ENCODE measurements at places on chromosomes 11 and 22.

DNA sequence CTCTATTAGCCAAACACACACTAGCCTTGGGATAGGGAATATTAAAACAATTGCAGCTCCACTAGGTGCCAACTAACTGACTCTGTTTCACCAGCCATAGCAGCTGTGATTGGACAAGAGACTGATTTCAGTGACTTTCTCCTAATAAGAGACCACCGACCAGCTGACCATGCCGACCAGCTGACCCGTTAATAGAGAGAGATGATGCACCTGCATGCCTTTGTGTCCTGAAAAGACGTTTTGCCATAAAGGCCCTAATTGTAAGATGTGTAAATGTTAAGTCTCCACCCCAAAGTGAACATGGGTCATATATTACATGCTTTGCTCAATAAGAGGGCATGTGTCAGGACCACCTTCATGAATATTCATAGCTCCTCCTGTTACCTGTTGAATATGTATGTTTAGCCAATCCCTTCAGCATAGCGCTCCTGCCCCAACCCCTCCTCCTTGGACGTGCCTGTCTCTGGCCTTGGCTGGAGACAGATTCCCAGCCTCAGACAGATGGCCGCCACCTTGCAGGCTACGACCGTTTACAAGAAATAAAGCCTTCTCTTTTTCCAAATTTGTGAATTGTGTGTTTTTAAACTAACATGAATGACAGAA lies 1.3 kb upstream of the NADSYN1 start:
- DNase-seq: no peak

DNA sequence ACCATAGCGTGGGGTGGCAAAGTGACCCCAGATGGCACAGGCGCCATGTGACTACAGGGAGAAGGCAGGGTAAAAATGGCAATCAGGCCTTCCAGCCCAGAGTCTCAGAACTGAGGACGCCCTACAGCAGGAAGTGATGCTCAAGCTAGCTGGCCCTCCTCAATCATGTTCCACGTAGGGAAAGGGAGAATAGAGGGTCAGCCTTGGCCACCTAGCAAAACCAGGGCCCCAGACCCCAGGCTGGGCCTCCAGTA lies 978 bp upstream of the ANKRD13D start:
- no peak for DNase-seq

- no peak for DNase-seq
Measured at GRCh38 chr11:130693543-130693942, 222.7 kb downstream of the SNX19 start.

GRCh38 chr11:16895306-16895705 lies 118.9 kb downstream of the PLEKHA7 start:
- DNase-seq: no peak

- DNase-seq: no peak
Measured at GRCh38 chr11:130199792-130200191, 40.2 kb downstream of the ST14 start.

DNA sequence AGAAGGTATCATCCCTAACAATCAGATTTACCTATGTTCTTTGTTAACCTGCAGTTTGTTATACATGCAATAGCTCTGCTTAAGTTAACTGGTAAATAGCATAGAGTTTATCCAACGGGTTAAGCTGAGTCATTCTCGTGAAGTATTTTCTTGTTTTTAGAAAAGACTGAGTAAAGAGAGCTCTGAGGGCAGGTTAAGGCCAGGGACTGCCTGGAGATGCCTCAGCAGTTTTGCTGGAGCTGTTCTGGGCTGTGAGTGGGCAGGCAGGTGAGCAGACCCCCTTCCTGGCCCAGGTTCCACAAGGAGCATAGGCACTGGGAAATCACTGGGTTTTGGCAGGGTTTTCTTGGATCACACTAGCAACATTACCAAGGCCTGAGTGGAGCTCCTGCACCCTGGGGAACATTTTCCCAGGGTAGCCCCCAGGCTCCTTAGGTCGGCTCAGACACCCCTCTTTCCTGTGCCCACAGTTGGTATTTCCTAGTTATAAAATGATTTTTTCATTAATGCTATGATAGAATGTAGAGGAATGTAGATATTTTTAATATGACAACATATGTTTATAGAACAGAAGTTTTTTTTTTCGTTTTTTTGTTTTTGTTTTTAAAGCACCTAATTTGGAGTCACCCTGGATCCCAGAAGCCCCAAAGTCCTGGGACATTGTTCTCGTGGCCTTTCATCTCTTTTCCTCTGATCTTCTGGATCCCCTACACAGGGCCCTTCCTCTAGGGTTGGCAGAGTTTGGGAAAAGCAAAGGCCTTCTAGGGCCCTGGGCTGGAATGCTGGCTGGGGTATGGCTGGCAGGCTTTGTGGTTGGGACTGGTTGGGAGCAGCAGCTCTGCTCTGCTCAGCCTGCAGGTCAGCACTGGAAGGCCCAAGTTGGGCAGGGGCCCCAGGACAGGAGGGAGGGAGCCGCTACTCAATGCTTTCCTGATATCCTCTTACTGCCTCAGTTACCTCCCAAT lies 26.7 kb downstream of the IRAG1 start:
- DNase-seq: no peak

GRCh38 chr11:62393735-62394134 lies 25.1 kb upstream of the SCGB1A1 start:
- no peak for DNase-seq

DNA sequence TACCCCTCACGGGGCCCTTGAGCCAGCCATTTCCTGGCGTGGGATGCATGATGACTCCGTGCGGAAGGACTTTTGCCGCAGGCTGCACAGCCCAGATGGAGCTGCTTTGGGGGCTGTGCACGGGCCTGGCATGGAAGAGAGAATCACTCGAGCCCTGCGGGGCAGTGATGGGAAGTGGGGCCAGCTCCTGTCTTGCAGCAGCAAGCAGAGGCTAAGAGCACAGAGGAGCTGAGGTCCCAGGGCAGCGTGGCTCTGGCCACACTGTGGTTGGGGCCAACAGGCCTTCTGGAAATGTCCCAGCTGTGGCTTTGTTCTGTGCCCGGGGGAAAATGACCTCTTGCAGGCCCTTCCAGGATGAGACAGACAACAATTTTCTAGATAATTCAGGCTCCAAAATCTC lies 92.7 kb upstream of the TIMP3 start:
- no peak for DNase-seq

GRCh38 chr11:27171376-27171958 lies 130.9 kb downstream of the BBOX1 start:
- no peak for DNase-seq

- DNase-seq: no peak
Measured at GRCh38 chr22:48941033-48941902, 886.4 kb downstream of the BRD1 start.

DNA sequence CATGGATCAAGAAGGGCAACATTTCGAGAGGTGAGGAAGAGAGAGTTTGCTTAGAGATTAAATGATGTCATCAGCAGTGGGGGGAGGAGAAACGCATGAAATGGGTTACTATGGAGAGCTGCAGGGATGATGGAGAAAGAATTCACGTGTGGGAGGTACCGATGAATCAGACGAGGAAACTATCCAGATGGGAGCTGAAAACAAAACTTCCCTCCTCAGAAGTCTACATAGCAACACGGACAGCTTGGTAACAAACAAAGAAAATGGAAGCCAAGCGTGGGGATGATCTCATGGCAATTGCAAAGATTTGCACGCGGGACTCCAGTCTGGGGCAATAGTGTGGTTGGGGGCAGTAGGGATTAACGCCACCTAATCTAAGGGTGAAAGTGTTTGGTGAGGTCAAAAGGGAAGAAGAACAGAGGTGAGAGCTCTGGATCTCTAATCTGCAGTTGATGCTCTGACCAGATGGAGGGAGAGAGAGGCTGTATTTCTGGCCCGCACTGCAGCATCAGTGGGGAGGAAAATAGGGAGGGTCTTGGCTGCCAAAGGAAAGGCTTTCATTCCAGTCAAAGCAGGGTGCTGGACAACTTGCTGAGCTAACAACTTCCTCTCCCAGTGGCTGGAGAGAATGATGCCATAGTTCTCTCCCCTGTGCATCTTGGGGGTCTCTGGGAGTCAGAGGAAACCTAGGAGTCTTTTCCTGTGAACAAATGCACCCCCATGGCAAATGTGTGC lies 43.4 kb upstream of the CSNK2A3 start:
- DNase-seq: no peak

DNA sequence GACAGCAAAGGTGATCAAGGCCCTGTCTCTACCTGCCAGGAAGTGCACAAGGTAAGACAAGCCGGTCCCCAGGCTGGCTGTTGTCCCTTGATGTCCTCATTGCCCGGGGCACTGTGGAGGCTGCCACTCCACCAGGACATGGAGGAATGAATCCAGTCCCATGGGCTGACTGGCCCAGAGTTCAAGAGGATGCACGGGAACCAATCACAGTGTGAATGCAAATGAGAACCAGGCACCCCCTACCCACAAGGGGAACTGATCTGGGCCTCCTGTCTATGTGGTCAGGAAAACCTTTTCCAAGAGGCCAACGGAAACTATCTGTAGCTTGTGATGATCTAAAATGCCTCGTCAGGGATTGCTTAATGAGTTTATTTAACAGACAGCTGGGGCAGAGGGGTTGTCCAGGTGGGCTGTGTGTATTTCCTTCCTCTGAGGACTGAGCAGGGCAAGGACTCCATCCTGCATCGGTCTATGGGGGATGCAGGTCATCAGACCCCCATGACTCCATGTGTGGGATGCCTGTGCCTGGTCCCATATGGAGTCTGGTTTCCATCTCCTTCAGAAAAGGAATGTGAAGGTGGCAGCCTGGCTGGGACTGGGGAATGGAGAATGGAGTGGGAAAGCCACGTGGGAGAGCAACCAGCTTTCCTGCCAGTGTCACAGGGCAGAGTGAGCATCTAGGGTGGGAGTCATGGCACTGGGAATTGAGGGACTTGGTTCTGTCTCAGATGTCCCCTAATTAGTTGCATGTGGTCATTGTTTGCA lies 60.5 kb downstream of the CD82 start:
- no peak for DNase-seq

DNA sequence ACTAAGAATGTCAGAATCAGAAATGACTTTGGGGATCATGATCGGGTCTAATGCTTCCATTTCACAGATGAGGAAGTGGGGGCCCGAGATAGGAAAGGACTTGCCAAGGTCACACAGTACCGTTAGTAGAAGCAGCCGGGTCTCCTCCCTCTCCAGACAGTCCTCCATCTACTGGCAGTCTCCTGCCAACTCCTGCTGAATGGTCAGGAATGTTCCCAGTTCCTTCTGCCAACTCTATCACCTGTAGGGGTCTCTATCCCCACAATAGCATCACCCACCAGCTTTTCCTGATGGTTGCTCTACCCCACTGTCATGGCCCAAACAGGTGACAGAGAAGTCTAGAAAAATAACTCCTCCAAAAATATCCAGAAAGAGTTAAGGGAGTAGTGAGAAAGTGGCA lies 23.9 kb upstream of the CCDC86 start:
- no peak for DNase-seq

DNA sequence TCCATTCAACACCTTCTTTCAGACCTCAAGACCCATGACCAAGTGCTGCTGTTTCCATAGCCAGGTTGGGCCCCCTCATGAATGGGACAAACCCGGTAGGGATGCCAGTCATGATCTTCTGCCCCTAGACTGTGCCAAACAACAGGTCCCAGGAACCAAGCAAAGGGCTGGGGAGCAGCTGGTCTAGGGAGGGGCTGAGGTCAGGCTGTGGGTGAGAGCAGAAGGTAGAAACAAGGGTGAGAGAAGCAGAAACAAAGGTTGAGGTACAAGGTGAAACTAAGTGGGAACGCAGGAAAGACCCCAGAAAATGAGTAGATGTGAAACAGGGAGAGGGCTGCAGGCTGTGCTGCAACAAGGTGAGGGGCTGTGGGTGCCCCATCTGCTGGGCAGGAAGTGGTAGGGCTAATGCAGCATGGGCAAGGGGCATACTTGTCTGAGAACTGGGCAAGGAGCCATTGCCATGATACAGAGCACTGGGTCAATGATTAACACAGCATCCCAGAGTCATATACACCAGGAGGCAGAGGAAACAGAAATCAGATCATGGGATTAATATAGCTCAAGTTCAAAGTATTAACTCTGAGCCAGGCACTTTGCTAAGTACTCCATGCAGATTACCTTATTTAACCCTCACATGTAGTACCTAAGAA lies 45.9 kb downstream of the SLC1A2 start:
- no peak for DNase-seq

GRCh38 chr11:60854140-60854846 lies 1.5 kb downstream of the PTGDR2 start:
- DNase-seq: no peak

GRCh38 chr22:39559456-39560105 lies 11.0 kb upstream of the CACNA1I start:
- no peak for DNase-seq

DNA sequence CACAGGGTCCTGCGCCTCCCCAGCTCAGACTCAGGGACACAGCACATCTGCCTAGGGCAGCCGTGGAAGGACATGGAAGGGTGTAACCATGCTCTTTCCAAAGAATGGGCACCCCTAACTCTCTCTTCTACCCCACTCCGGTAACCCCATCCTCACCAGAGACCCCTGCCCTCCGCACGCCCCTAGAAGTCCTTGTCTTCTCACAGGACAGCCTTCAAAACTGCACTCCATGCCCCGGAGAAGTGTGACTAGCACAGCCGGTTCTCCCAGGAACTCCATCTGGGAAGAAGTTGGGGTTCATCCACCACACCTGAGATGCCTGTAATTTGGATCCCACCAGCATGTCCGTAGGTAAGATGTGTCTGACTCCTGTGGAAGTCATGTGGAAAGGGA lies 25.0 kb downstream of the P2RY2 start:
- DNase-seq: no peak

DNA sequence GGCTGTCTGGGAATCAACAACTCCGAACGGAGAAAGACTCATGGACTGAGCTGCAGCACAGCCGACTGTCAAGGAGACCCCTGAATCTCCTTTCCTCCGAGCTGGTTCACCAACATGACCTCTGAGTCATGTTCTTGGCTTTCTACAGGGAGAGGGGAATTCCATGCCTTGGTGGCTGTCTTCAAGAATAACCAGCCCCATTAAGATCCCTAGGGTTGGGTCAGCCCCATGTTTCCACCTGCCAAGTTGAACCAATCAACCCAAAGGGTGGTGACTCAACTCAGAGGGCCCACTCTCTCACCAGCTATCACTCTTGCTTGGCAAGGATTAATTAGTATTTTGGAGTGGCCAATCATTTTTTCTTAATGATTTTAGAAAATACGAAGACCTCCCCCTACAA lies 28.3 kb upstream of the IGSF22 start:
- DNase-seq: no peak

DNA sequence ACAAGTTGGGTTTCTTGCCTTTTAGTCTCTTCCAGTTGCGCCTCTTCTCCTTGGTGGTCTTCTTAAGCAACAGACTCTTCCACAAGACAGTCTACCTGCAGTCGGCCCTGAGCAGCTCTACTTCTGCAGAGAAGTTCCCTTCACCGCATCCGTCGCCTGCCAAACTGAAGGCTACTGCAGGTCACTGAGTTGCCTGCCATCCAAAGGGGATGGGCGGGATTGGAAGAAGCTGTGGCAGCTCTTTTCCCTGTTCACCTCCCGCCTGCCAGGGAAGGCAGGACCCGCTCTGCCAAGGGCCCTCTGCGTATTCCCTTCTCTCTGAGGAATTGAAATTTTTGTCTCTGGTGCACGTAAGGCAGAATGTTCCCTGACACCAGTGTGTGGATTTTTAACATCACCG lies 9.2 kb upstream of the STT3A start:
- no peak for DNase-seq

- no peak for DNase-seq
Measured at GRCh38 chr11:48103621-48104567, 112.7 kb upstream of the OR4B1 start.
